ENCODE measurements at places on chromosomes 1 and 21. TPM values are rescaled to one million over a fixed set of nuclear protein-coding genes. Genes with fewer than 3 reads are reported as not detected.

The PTPN14 gene
- 32.2 TPM for total RNA-seq

The AUNIP gene
- 27.8 TPM for total RNA-seq

The ITLN1 gene
- total RNA-seq: not detected

The PCBP3 gene
- 1.1 TPM for total RNA-seq

The SPRR2F gene
- total RNA-seq: not detected

The COL11A1 gene
- 0.30 TPM for total RNA-seq

The LEFTY2 gene
- not detected for total RNA-seq

The DUSP10 gene
- total RNA-seq: 30.4 TPM

The SPRR2A gene
- total RNA-seq: not detected

The TAL1 gene
- 0.05 TPM for total RNA-seq

The MANEAL gene
- 19.4 TPM for total RNA-seq

The SMPDL3B gene
- 0.19 TPM for total RNA-seq
